ENCODE measurements at places on chromosomes 1 and 21. TPM values are rescaled to one million over a fixed set of nuclear protein-coding genes. Genes with fewer than 3 reads are reported as not detected.
A peak's percentile ranks its signal among the peaks of the same experiment; 100 is the strongest.

MFN2 gene
- total RNA-seq: 62.9 TPM

KCNE2 gene
- not detected for total RNA-seq

TTF2 gene
- 36.1 TPM for total RNA-seq

DNAJC16 gene
- 17.0 TPM for total RNA-seq

CCDC27 gene
- total RNA-seq: not detected

KDF1 gene
- total RNA-seq: 1.1 TPM

COA6 gene
- 11.5 TPM for total RNA-seq

GBP7 gene
- total RNA-seq: not detected

FGGY gene
- 10.8 TPM for total RNA-seq

CYP4A11 gene
- not detected for total RNA-seq

EPHA10 gene
- total RNA-seq: 0.20 TPM

BCAN gene
- not detected for total RNA-seq

TEX38 gene
- not detected for total RNA-seq

DNA sequence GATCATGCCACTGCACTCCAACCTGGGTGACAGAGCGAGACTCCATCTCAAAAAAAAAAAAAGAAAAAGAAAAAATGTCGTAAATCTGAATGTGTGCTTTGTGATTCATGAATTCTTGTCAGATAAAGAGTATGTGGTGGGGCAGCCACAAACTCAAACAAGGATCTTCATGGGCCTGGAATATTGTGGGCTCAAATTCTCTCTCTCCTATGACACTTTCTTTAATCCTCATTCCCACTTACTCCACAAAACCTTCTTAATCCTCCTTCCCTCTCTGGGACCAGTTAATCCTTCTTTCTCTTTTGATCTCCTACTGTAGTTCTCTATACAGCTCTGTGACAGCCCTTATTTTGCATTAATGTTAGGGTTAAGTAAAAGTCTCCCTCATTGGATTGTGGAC is 112.3 kb downstream of the AK5 start:
- H3K4me3 ChIP-seq: no peak overlapping the region
- no peak for DNase-seq
- H3K27me3 ChIP-seq: no peaks in the 10 kb centered on the region
- H3K36me3 ChIP-seq: no peaks in the 10 kb centered on the region
- H3K4me1 ChIP-seq: no peaks in the 10 kb centered on the region
- no peak overlapping the region for H3K27ac ChIP-seq

DNA sequence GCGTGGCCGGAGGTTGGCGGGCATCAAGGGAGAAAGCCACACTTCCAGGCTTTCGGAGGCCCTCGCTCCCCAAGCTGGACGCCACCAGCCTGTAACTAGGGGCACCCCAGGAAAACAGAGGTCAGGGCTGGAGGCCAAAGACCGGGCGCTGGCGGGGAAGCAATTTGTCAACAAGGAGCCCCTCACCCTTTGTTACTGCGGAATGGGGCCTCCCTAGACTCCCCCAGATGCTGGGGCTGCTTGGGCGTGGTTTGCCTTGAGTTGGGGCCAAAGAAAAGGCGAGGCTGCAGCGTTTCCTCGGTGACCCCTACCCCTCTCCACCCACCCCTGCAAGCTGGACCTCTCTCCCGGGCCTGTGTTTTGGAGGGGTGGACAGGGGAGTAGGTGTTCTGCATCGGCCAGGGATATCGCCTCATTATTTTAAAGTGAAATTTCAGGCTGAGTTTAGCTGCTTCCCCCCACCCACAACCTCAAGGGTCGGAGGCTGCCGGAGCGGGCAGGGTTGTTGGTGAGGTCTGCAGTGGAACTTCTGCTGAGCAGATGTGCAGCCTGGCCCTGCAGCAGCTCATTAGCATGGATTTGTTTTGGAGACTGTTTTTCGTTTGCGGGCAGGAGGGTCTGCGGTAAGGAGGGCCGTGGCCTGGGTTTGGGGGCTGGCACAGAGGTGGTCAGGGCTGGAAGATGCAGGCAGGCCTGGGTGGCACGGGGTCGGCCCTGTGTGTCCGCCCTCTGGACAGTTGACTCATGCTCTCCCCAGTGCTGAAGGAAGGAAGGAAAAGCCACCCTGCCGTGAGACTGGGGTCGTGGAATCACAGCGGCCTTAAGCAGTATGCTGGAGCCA is 1.5 kb downstream of the NBL1 start:
- H3K4me1 ChIP-seq: peaks cover 20% of the 10 kb centered on the region
- DNase-seq: no peak
- H3K27ac ChIP-seq: no peak overlapping the region
- peak overlapping the region; percentile 49 for H3K4me3 ChIP-seq
- H3K27me3 ChIP-seq: peaks cover 18% of the 10 kb centered on the region

DNA sequence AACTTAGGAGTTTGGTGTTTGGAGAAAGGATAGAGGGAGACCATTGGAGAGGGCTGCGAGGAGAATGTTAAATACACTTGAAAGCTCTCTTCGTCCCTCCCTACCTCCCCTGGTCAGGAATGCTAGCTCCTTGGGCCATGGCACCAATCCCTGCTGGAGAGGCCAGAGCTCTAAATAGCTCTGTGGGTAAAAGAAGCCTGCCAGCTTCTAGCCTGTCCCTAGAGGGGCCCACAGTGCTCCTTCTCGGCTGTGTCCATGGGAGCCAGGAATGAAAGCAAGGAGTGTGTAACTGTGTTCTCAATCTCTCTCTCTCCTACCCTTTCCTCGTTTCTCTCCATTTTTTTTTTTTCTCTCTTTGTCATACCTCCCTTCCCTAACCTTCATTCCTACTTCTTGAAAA is at the start of gene CCDC190:
Gene CCDC190, minus strand, starts transcription at position 75 of the 400 bp plus-strand sequence. CDS start 1,529 bp downstream, outside the sequence.
- no peak for DNase-seq
- H3K36me3 ChIP-seq: no peaks in the 10 kb centered on the region
- H3K27me3 ChIP-seq: peaks cover 10% of the 10 kb centered on the region
- H3K27ac ChIP-seq: no peak within 1 kb of the TSS

GRCh38 chr1:192983349-192983980 is 75.7 kb downstream of the UCHL5 start:
- no peak overlapping the region for H3K4me3 ChIP-seq
- no peaks in the 10 kb centered on the region for H3K27me3 ChIP-seq

DNA sequence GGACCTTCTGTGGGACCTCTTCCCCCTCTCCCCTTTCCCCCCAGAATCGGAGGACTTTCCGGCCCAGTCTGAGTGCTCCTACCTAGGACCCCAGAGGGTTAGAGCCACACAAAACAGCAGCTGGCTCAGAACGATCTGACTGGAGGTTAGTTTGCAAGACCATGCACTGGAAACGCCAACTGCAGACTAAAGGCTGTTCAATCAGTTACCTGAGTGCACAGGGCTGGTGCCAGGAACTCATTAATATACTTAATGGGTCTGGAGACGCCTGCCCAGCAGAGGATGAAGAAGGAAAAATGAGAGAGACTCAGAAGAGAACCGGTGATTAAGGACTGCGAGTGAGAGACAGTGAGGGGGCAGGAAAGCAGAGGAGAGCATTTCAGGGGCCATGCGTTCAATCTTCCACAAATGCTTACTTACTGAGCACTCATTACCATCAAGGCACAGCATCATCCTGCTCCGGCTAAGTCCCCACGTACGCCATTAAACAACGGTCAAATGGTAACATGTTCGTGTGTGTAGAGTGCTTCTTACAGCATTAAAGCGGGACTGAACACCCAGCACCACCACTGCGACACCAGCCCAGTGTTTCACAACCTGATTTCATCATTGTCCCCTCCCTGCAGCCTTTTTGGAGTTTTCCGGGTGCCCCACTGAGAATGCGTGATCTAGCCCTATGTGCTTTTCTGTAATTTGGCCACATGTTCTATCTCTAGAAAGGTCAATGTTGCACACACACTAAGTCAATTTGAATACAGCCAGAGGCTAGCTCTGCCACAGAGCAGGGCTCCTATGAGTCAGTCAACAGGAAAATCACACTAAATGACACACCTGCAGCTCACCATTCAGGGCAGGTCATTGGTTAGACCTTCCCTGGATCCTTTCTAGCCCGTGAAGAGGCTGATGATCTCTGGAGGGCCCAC is 7.6 kb downstream of the ENO1 start:
- H3K27ac ChIP-seq: peak overlapping the region; percentile 100
- peaks cover 100% of the 10 kb centered on the region for H3K36me3 ChIP-seq
- no peak overlapping the region for H3K4me3 ChIP-seq
- DNase-seq: no peak
- H3K4me1 ChIP-seq: peaks cover 45% of the 10 kb centered on the region

DNA sequence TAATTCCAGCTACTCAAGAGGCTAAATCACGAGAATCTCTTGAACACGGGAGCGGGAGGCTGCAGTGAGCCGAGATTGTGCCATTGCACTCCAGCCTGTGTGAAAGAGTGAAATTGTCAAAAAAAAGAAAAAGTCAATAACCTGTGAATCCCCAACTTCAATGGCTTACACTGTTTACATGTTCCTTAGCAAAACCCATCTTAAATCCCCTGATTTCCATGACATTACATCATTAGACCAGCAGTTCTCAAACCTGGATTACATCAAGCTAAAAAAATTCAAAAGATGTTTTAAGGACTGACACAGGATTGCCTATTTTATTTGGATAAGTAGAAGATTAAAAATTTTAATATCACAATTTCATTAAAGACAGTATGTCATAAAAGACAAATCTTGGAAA is 12.4 kb downstream of the GPBP1L1 start:
- H3K27me3 ChIP-seq: no peaks in the 10 kb centered on the region
- no peaks in the 10 kb centered on the region for H3K36me3 ChIP-seq
- no peak overlapping the region for H3K4me3 ChIP-seq
- H3K27ac ChIP-seq: no peak overlapping the region

DNA sequence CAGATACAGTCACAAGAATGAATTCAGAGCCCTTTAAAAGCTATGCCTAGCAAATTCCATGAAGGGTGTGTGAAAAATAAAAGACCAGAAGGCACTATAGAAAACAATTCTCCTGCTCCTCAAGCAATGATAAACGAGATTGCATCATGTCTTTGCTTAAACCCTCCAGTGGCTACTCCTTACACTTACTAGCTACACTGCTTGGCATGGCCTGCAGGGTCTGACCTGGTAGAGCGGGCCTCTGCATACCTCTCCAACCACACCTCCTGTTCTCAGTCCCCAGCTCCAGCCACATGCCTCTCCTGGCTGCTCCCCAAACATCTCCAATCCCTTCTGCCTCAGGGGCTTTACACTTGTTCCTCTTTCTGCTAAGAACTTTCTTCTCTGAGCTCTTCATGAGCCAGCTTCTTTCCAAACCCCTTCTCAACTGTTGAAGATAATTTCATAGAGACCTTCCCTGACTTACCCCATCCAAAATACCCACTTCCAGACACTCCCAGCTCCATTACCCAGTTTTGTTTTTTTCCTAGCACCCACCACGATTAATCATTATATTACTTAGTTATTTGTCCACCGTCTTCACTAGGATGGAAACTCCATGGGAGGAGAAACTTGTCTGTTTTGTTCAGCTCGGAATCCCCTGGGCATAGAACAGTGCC is 11.2 kb upstream of the CREG1 start:
- no peak overlapping the region for H3K4me3 ChIP-seq
- H3K4me1 ChIP-seq: no peaks in the 10 kb centered on the region
- H3K36me3 ChIP-seq: no peaks in the 10 kb centered on the region
- no peak for DNase-seq

DNA sequence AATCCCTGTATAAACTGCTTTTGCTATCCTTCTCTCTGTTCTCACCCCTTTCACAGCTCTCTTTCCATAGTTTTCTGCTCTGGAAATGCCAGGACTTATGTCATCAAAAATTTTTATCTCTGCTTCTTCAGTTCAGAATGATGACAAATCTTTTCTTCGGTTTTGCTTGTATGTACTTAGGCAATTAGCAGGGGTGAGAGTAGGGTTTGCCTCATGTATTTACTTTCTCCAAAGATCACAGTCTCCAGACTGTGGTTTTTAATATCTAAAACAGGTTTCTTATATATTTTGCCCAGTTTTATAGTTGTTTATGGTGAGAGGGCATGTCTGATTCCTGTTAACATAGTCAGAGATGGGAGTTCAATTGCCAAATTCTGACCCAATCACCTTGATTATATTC is 235.4 kb upstream of the LYPLAL1 start:
- no peak overlapping the region for H3K4me3 ChIP-seq
- H3K4me1 ChIP-seq: no peaks in the 10 kb centered on the region
- no peaks in the 10 kb centered on the region for H3K27me3 ChIP-seq
- H3K27ac ChIP-seq: no peak overlapping the region
- H3K36me3 ChIP-seq: no peaks in the 10 kb centered on the region

DNA sequence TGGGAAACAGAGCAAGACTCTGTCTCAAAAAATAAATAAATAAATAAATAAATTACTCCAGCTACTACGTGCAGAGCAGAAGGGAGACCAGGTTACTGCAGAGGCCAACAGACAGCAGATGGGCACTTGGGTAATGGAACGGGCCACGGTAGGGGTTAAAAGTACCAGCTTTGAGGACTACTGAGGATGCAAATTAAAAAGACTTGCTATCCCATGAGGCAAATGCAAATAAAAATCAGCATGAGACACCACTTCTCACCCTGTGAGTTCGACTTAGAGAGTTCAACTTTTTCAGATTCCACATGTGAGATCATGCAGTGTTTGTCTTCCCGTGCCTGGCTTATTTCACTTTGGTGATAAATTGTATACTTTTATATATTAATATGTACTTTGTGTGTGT is 6.6 kb downstream of the SLC2A5 start:
- H3K4me1 ChIP-seq: peaks cover 58% of the 10 kb centered on the region
- H3K27ac ChIP-seq: no peak overlapping the region
- DNase-seq: no peak
- H3K27me3 ChIP-seq: no peaks in the 10 kb centered on the region
- no peak overlapping the region for H3K4me3 ChIP-seq

GRCh38 chr1:159829822-159830465 is 3.3 kb downstream of the SLAMF8 start:
- H3K4me1 ChIP-seq: peaks cover 48% of the 10 kb centered on the region
- H3K4me3 ChIP-seq: no peak overlapping the region
- no peaks in the 10 kb centered on the region for H3K27me3 ChIP-seq
- no peaks in the 10 kb centered on the region for H3K36me3 ChIP-seq
- DNase-seq: no peak

GRCh38 chr1:171472183-171472647 is 13.1 kb upstream of the PRRC2C start:
- H3K4me1 ChIP-seq: no peaks in the 10 kb centered on the region
- DNase-seq: no peak
- no peak overlapping the region for H3K4me3 ChIP-seq
- H3K27me3 ChIP-seq: no peaks in the 10 kb centered on the region
- no peak overlapping the region for H3K27ac ChIP-seq

DNA sequence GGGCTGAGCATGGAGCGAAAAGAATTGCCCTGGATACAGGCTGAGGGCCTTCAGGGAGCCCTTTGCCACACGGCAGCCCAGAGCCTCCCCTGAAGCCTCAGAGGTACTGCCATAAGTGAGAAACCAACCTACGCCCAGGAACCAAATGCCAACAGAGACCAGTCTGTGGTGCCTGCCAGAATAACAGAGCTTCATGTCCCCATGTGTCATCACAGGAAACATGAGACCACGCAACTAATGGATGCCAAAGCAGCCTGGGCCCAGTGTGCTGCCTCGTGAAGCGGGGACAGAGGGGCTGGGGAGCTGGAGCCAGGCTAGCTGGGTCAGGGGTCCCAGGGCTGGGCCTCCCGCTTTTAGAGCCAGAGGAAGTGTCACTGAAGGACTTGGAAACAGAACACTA is 18.7 kb upstream of the STUM start:
- no peak overlapping the region for H3K4me3 ChIP-seq
- DNase-seq: no peak
- no peak overlapping the region for H3K27ac ChIP-seq
